ENCODE measurements at places on chromosomes 3 and 15.

- no peak for DNase-seq
Measured at GRCh38 chr15:90208356-90208755, 7.2 kb downstream of the SEMA4B start.

GRCh38 chr3:9809239-9809614 is 835 bp upstream of the TTLL3 start:
- DNase-seq: no peak

GRCh38 chr15:77219841-77220240 is 148.9 kb upstream of the TSPAN3 start:
- DNase-seq: no peak

- DNase-seq: no peak
Measured at GRCh38 chr3:155963570-155963969, 93.1 kb downstream of the GMPS start.

DNA sequence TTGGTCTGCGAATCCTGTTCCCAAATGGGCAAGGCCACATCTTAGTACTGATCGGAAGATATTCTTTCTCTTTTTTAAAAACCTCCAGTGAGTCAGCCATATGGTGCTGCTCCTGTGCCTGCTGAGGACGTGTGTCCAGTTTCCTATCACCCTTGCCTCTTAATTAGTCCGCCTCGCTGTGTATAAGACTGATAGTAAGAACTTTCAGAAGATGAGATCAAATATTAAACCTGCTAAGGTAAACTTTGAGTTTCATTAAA is 612 bp downstream of the UBA5 start:
- no peak for DNase-seq

All from stimulated activated effector memory CD8-positive, alpha-beta T cell treated with anti-CD3 and anti-CD28 coated beads, Interleukin-12 subunit alpha, Interleukin-12 subunit beta, amount 100 ng/mL, for 72 hours (primary cell).